ENCODE measurements at places on chromosomes 2 and 18. TPM values are rescaled to one million over a fixed set of nuclear protein-coding genes. Genes with fewer than 3 reads are reported as not detected.

Gene POLE4
- 85.9 TPM for total RNA-seq

Gene VSNL1
- not detected for total RNA-seq

Gene COL6A3
- total RNA-seq: 4.1 TPM

Gene EVX2
- total RNA-seq: not detected

Gene AKAIN1
- total RNA-seq: not detected

Gene IL1B
- 57.5 TPM for total RNA-seq

Gene CCDC138
- 16.0 TPM for total RNA-seq

Gene REG1B
- total RNA-seq: not detected

Gene TRIM43
- not detected for total RNA-seq

Gene LYG2
- total RNA-seq: not detected

Gene TFCP2L1
- total RNA-seq: under 0.01 TPM

Gene IL1R2
- total RNA-seq: 4.3 TPM

Gene COBLL1
- total RNA-seq: 0.39 TPM

Gene SCYGR3
- not detected for total RNA-seq

Gene KLHL14
- not detected for total RNA-seq

Gene CABYR
- total RNA-seq: 9.7 TPM

GRCh38 chr18:79634593-79635426 is 44.8 kb upstream of the CTDP1 start:
- no peak for DNase-seq

DNA sequence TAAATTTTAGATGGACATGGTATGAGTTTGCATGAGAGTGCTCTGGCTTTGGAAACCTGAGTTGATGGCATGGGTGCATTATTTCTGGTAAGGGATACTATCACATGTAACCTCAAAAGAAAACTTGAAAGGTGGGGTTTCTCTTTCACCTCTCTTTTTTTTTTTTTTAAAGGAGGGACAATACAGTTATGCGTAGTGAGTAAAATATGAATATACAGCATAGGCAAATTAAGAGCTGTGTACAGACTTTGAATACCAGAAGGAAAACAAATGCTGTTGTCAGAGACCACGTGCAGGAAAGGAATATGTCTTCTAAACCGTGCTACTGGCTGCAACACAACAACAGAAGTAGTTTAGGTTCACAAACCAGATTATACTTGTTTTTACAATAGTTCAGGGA is 82.1 kb downstream of the MAP4K4 start:
- DNase-seq: no peak

- DNase-seq: no peak
Measured at GRCh38 chr2:47226923-47227220, 71.8 kb upstream of the STPG4 start.

- no peak for DNase-seq
Measured at GRCh38 chr2:14737201-14737600, 104.7 kb downstream of the LRATD1 start.

DNA sequence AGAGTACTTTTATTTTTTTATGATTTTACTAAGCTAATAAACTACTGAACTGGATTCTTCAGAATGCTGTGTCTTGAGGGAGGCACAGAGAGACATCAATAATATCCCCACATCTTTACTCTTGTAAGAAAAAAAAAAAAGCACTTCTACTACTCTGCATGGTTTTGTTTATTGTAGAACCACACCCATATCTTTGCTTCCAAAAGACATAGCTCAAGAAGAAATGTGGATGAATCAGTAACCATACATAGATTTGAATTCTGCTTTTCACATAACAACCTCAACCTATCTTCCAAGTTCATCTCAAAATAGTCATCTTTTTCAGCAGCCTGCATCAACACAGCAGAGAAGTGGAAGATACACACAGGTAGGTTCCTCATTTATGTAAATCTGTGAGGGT is 12.2 kb upstream of the COL5A2 start:
- DNase-seq: no peak

- DNase-seq: no peak
Measured at GRCh38 chr2:160889439-160890170, 270.6 kb upstream of the TANK start.

DNA sequence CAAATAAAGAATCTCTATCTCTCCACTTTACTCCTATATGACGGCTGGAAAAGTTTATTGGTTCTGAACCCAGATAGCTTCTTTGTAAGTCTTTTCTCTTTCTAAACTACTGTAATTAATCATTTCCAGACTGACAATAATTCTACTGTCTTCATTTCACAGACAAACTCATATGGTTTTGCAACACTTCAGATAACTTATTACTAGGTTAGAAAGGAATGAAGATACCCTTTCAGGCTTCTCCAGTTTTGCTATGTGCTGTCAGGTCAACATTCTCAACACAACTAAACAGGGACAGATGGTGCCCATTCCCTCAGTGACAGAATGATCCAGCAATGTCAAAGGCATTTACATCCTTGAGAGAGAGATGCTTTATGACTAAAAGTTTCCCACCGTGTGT is 198.5 kb upstream of the ITGA4 start:
- DNase-seq: peak; percentile 76

DNA sequence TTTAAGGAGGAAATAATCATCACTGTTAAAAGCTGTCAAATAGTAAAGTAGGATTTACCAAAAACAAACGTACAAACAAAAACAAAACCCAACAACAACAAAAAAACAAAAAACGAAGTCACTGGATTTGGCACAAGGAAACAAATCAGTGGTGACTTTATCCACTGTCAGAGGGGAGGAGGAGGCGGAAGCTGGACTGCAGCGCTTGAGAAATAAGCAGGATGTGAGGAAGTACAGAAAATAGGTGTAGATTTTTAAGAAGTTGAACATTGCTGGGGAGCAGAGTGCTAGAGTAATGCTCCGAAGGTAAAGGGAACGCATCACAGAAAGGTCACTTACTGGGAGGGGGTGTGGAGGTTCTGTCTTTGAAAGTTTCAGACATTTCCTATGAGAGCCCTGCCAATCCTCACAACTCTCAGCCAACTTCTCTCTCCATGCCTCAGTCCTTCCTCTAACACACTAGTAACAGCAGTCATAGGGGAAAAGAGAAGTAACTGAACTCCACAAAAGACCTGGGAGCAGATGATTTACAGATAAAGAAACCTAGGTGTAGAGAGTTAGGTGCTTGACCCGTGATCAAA is 220.2 kb upstream of the SMAD7 start:
- no peak for DNase-seq

GRCh38 chr18:46352520-46353250 is 248.5 kb downstream of the HAUS1 start:
- DNase-seq: no peak

DNA sequence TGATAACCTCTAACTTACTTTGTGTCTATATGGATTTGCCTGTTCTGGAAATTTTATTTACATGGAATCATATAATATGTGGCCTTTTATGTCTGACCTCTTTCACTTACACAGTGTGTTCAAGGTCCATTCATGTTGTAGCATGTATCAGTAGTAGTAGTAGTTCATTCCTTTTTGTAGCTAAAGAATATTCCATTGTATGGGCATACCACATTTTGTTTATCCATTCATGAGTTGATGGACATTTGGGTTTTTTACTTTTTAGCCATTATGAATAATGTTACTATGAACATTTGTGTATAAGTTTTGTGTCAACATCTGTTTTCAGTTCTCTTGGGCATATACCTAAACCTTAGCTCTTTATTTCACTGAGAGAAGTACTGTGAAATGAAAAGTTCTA is 11.5 kb downstream of the BBS5 start:
- no peak for DNase-seq

DNA sequence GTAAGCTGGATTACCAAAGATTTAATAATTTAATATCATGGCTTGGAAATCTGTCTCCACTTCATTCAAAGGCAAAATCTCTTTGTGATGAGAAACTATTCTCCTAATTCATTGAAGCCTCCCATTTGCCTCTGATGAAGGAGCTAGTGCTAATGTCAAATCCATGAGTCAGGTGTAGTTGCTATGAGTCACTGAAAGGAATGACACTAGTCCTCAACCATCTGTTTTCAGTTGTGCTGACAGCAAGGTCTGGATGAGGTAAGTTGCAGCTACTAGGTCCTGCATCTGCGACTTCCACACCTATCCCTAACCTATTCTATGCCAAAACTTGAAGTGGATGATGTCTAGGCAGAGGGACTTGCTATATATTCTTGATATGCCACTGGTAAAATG is 324.0 kb upstream of the UBE2E3 start:
- peak; percentile 64 for DNase-seq

- DNase-seq: no peak
Measured at GRCh38 chr2:84459944-84460429, 907 bp upstream of the SUCLG1 start.

- DNase-seq: peak; percentile 57
Measured at GRCh38 chr18:63890950-63891304, 3.4 kb downstream of the SERPINB2 start.

DNA sequence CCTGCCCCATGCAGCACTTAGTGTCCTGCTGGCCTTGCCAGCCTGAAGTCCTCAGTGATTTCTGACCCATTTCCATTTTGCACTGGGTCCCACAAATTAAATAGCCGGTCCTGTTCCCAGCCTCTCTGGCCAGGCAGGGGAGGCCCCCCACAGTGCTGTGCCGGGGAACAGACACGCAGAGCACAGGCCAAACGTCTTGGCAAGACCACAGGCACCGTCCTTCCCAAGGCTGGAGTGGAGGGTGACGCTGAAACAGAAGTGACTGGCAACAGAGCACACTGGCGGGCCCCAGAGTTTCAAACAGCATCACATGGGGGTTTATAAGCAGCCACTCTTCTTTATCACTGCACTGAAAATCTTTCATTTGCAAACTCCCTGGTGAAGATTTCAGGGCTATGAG is 52.2 kb downstream of the EDAR start:
- DNase-seq: no peak

DNA sequence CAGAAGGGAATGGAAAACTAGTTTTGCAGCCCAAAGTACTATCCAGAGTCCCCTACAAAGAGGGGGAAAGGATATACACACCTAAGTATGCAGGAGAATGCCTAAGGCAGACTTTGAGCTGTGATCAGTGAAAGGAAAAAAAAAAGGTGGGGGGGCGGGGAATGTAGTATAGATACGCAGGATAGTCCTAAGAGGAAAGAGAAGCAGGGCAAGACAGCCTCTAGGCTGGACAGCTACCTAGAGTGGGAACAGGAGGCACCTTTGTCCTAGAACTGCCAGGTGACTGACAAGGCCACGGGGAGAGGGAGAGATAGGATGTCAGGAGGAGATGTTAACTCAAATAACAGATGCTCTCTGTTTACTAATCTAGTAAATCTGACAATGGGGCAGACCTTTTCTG is 6.0 kb downstream of the REEP1 start:
- DNase-seq: no peak

- no peak for DNase-seq
Measured at GRCh38 chr2:138531913-138532312, 30.3 kb downstream of the SPOPL start.

GRCh38 chr18:67634631-67635338 is 118.3 kb upstream of the DSEL start:
- DNase-seq: no peak

- no peak for DNase-seq
Measured at GRCh38 chr2:38432820-38433606, 55.9 kb upstream of the ATL2 start.

DNA sequence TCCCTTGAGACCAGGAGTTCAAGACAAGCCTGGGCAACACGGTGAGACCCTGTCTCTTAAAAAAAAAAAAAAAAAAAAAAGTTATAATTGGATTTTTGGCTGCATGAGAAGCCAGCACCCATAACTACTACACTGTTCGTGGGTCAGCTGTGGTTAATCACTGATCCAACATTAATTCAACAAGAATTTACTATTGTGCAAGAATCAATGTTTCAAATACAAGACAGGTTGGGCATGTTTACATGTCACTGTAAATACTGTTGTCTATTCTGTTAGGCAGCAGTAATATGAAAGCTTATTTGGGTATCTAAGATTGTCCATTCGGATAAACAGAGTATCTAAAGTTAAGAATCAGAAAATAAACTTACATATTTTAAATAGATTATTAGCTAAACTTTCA is 62.3 kb downstream of the ESCO1 start:
- no peak for DNase-seq

DNA sequence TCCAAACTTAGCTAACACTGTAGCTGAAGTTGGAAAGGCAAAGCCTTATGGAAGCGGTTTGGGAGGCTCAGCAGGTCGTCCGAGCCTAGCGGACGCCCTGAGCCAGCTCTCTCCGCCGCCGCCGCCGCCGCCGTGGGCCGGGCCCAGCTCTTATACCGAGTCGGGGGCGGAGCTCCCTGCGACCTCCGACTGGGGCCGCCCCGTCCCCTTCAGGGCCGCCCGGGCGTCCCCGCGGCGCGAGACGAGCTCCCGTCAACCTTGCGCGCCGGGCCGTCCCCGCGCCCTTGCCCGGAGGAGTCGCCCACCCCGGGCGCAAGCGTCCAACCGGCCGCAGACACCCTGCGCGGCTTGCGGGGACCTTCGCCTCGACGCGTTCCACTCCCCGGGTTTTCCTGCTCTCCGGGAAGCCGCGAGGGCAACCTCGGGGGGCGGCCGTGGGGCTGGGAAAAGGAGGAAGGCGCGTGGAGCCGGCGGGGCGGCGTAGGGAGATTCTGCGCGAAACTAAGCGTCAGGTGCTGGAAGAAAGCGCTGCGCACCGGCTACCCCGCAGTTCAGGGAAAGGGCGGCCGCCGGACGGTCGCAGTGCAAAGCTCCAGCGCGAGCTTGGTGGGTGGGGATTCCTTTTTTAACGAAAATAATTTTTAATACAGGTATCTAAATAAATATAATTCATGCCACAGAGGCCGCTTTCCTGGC is at the start of gene SLC40A1:
SLC40A1 (minus strand) TSS at position 129 of the 696 bp plus-strand sequence. CDS start 326 bp downstream, outside the sequence.
- DNase-seq: peak; percentile 29

GRCh38 chr2:217950401-217950871 is 52.4 kb downstream of the TNS1 start:
- DNase-seq: no peak

GRCh38 chr2:161969159-161969558 is 104.9 kb downstream of the DPP4 start:
- no peak for DNase-seq

- no peak for DNase-seq
Measured at GRCh38 chr2:218871345-218872302, 9.0 kb upstream of the WNT10A start.

- peak; percentile 85 for DNase-seq
Measured at GRCh38 chr2:71923887-71924533, 223.7 kb downstream of the CYP26B1 start.

DNA sequence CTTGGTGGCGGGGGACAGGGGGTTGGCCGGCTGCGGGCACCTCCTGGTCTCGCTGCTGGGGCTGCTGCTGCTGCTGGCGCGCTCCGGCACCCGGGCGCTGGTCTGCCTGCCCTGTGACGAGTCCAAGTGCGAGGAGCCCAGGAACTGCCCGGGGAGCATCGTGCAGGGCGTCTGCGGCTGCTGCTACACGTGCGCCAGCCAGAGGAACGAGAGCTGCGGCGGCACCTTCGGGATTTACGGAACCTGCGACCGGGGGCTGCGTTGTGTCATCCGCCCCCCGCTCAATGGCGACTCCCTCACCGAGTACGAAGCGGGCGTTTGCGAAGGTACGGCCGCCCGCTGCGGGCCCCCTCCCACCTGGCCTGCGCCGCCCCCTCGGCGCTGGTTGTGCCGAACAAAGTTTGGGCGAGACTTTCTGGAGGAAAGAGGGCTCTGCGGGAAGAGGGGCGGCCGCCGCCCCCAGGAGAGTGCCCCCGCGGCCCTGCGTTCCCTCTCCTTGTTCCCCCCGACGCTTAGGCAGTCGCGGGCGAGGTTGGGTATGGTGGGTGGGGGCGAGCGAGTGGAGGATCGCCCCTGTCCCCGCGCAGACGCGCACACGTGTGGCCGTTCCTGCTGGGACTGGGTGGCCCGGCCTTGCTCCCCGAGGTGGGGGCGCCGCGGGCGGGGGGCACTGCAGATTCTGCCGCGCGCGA is 866 bp downstream of the CRIM1 start:
- peak; percentile 65 for DNase-seq

All from RPMI7951 (cell line).